ENCODE measurements at places on chromosomes 13 and 19. TPM values are rescaled to one million over a fixed set of nuclear protein-coding genes. Genes with fewer than 3 reads are reported as not detected.

GRCh38 chr13:51225029-51225428 is 2.8 kb downstream of the FAM124A start:
- DNase-seq, result no peak
- H3K27ac ChIP-seq, result no peak overlapping the region
- H3K4me3 ChIP-seq, result no peak overlapping the region
- peaks cover 10% of the 10 kb centered on the region for H3K4me1 ChIP-seq
- peaks cover 47% of the 10 kb centered on the region for H3K27me3 ChIP-seq

GRCh38 chr13:69296130-69296529 is 811.5 kb upstream of the ATXN8OS start:
- H3K4me1 ChIP-seq, result no peaks in the 10 kb centered on the region
- H3K4me3 ChIP-seq, result no peak overlapping the region
- no peaks in the 10 kb centered on the region for H3K27me3 ChIP-seq
- DNase-seq, result no peak
- H3K36me3 ChIP-seq, result no peaks in the 10 kb centered on the region
- no peak overlapping the region for H3K27ac ChIP-seq

GRCh38 chr19:6767357-6768235 is at the start of gene SH2D3A:
Gene SH2D3A (minus strand): TSS chr19:6767435. CDS start chr19:6763748, 3,687 bp downstream.
- H3K27ac ChIP-seq, result peak within 1 kb of the TSS; percentile 96
- peak within 1 kb of the TSS; percentile 70 for H3K4me3 ChIP-seq
- no peaks in the 10 kb centered on the region for H3K36me3 ChIP-seq
- H3K4me1 ChIP-seq, result peaks cover 17% of the 10 kb centered on the region
- H3K27me3 ChIP-seq, result no peaks in the 10 kb centered on the region
- peak; percentile 91 for DNase-seq

GRCh38 chr13:73937441-73937840 is 196.8 kb downstream of the KLF12 start:
- H3K27ac ChIP-seq, result no peak overlapping the region
- DNase-seq, result no peak
- no peak overlapping the region for H3K4me3 ChIP-seq
- H3K36me3 ChIP-seq, result no peaks in the 10 kb centered on the region
- peaks cover 22% of the 10 kb centered on the region for H3K4me1 ChIP-seq
- no peaks in the 10 kb centered on the region for H3K27me3 ChIP-seq

- no peaks in the 10 kb centered on the region for H3K27me3 ChIP-seq
- H3K4me3 ChIP-seq, result no peak overlapping the region
- no peak for DNase-seq
- no peaks in the 10 kb centered on the region for H3K36me3 ChIP-seq
Measured at GRCh38 chr13:111033172-111034130, 81.7 kb upstream of the ARHGEF7 start.

DNA sequence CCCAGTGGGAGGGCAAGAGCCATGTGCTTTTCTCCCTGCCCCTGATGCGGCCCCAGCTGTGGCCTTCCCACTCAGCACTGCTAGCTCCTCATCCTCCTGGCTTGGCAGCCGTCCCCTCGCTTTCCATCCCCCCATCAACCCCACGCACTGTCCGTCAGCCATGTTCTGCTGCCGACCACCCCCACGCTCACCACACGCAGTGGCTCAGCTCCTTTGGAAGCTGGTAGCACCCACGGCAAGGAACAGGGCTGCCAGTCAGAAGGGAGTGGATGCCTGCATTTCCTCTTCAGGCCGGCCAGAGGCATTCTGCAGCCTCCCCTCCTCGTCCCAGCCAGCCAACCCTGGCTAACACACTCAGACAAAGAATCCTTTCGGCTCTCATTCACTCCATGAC is 6.3 kb downstream of the CALM3 start:
- H3K27ac ChIP-seq, result no peak overlapping the region
- H3K4me1 ChIP-seq, result peaks cover 63% of the 10 kb centered on the region
- no peaks in the 10 kb centered on the region for H3K27me3 ChIP-seq

DNA sequence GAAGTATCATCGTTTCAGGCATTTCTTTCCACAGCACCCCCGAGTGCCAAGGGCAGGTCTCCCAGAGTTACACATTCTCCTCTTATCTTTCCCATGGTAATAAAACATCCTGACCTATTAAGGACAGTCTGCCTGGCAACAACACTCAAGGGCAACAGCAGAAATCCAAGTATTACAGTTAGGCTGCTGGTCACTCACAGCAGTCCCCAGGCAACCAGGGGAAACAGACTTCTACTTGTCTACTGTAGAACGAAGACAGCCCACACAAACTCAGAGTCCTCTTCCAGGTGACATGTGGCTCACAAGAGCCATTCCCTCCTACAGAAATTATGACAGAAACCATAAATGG is 24.3 kb downstream of the RCBTB1 start:
- H3K27ac ChIP-seq, result no peak overlapping the region
- no peaks in the 10 kb centered on the region for H3K36me3 ChIP-seq
- DNase-seq, result no peak
- H3K27me3 ChIP-seq, result no peaks in the 10 kb centered on the region

GRCh38 chr13:91155512-91156114 is 191.9 kb upstream of the MIR17HG start:
- no peak overlapping the region for H3K27ac ChIP-seq
- no peaks in the 10 kb centered on the region for H3K27me3 ChIP-seq
- H3K4me3 ChIP-seq, result no peak overlapping the region
- H3K4me1 ChIP-seq, result no peaks in the 10 kb centered on the region
- H3K36me3 ChIP-seq, result no peaks in the 10 kb centered on the region

LILRB5 gene
- total RNA-seq, result not detected

TRAPPC6A gene
- 73.7 TPM for total RNA-seq

GARRE1 gene
- 31.8 TPM for total RNA-seq
